NCI-H1048 (cell line): ENCODE measurements at places on chromosomes 1 and 21.

DNA sequence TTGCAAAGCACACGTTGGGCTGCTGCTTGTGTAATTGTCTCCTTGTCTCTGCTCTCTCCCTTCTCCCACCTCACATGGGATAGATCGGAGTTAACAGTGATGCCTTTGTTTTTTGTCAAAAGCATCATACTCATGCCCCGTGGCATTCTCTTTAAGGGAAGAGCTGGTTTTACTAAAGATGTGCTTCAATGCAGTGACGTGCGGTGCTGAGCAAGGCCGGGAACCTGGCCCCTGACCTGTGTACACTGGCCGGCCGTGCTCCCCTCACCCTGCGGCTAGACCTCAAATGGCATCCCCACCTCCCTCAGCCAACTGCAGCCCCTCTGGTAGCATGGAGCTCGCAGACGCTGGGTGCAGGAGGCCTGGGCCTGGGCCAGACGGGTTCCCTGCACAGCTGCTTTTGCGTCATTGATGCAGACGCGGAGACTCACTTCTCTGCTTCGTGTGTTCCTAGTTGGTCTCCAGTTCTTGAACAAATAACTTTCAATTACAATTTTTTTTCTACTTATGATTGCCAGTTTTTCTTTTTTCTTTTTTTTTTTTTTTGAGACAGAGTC lies 19.9 kb downstream of the AGPAT3 start:
- no peak for DNase-seq

DNA sequence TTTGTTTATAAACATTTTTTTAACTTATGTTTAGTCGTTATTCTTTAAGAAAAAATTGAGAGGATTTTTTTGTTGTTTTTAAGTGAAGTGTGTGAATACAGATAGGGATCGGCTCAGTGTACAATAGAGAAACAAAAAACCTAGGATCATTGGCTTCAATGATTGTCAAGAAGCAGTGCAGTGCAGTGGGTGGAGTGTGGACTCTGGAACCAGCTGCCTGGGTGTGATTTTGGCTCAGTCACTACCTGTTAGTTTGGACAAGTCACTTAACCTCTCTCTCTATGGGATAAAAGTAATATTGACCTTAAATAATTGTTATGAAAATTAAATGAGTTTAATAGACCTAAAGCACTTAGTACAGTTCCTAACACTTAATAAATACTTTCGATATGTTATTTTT lies 41.3 kb downstream of the SCCPDH start:
- no peak for DNase-seq

- peak; percentile 99 for DNase-seq
These were observed at the start of gene IER5 for GRCh38 chr1:181088079-181089016. IER5 (plus strand) TSS chr1:181088700; CDS start chr1:181088903, 203 bp downstream.

GRCh38 chr1:169945181-169945580 lies 51.5 kb upstream of the SCYL3 start:
- DNase-seq, result no peak

DNA sequence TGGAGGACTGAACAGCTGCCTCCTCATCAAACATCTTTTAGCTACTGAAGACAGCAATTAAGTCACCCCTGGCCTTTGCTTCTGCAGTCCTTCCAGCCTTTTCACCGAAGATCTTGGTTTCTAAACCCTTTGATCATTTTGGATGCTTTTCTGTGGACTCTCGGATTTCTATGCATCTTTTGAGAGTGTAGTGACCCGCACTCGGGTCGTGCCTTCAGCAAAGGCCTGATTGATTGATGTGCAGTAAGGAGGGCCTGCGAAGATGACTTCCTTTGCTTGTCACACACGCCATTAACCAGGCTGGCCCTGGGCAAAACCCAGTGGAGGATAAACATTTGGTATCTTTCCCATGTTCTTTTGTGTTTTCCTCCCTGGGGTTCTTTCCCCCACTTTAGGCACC lies 157.5 kb upstream of the CD34 start:
- no peak for DNase-seq

DNA sequence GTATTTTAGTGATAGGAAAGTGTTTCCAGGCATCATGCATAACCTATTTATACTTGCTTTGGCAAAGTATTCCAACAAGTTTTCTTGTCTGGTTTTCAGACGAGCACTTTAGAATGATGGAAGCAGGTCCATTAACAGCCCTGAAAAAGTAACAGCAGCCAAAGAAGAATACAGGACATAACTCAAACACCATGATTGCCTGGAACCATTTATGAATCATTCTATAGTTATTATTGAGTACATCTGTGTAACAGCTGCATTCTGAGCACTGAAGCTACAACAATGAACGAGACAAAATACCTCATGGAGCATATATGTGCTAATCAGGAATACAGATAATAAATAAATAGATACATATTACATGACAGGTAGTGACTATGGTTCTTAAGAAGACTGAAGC lies 12.6 kb downstream of the IL10RB start:
- DNase-seq, result no peak

DNA sequence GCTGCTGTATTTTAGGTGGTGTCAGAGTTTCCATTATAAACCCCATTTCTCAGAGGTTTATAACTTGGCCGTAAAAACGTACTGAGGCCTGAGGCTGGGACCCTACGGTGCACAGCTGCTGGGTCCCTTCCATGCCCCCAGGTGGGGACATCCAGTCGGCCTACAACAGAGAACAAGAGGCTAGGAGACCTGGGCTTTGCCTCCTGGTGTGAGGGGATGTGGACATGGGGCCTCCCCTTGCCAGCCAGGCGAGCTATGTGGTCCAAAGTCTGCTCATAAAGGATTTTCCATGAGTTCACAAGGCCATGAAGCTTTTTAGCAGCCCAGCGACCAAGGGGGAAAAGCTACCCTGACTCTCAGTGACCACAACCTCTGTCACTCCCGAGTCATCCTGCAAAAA lies 261.5 kb upstream of the VAMP3 start:
- no peak for DNase-seq

DNA sequence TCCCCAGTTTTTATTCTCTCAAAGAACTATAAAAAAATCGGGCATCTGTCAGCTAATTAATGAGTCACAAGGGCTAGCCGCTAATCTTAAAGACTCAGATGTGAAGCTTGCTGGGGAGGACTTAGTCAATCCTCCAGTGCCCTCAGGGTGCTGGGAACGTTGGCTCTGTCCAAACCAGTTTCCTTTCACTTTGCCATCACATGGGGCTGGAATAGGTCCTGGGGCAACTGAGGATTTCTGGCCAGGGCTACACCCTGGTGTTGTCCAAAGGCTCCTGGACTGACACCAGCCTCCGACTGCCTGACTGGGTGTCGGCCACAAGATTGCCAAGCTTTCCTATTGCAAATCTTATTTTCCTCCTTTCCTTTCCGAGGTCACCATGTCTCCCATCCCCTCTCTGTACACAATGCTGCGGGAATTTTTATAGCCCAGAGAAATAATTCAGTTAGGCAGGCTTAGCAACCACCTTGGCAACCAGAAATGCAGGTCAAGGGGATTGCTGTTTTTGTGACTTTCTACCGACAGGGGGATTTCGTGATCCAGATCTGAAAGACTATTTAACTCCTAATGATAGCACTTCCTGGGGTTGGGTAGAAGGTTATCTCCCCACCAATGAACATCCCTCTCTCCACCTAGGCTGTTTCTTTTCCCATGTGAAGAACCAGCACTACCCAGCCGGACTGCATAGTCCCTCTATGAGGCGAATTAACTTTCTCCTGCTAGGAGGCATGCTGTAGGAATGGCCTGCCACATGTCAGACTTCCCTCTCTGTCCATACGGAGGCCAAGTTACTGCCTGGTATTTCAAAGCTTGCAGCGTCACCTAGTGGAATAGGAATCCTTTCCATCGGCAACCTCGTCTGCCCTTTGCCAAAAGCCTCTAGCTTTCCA lies 29.9 kb upstream of the CTBS start:
- DNase-seq, result no peak

DNA sequence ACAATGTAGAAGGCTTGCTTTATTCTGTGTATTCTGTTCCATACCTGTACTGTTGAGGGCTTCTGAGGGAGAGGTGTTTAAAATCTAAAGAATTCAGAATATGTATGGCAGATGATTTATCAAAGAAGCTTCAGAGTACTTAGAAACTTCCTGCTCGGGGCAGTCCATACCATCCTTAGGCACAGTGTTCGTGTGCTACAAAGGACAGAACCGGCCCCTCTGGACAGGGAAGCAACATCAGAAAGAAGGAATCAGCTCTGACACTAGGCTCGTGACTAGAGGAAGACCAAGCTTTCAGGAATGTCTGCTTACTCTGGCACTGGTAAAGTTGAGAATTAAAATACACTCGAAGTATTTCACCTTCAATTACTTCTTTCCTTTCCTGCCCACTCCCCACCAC lies 14.1 kb downstream of the SELP start:
- DNase-seq, result no peak

DNA sequence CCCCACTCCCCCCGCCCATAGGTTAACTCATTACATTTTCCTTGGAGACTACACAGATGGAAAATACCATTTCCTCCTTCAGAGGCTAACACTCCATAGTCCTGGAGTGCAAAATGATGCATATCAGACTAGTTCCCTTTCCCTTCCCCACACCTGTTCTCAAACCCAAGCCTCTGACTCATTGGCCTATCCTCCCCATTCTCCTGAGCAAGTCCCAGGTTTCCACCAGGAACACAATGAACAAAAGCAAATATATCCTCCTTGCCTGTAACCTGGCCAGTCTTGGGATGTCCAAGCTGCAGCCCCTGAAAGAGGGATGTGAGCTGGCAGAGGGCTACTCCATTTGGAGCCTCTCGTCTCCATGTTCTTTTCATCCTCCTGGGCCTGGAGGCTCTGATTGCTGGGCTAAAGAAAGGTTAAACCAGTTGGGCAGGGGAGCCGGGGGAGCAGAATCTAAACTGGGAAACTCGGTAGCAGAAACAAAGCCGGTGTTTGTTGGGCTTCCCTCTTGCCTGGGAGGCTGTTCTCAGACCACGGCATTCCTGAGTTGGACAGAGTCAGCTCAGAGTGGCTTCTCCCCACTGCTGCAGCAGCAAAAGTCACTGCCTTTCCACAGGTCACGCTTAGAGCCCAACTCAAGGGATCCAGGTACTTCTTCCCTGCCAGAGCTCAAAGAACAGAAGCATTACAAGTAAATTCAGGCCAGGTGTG lies 13.9 kb downstream of the SSR2 start:
- DNase-seq, result no peak

DNA sequence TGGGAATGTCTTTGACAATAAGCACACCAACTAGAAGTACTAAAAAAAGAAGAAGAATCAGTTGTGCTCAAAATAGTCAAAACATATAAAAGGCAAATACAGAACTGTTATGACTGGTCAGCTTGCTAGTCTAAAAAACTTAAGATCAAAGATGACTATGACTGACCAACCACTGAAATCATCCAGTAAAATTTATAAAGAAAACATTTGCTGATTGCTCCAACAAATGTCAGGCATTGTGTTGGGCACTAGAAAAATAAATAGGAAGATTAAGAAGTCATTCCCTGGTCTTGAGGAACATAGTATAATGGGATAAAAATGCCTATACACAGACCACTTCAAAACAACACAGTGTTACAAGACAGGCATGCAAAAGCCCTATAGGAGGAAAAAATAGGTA lies 9.3 kb upstream of the ANGPTL3 start:
- no peak for DNase-seq

DNA sequence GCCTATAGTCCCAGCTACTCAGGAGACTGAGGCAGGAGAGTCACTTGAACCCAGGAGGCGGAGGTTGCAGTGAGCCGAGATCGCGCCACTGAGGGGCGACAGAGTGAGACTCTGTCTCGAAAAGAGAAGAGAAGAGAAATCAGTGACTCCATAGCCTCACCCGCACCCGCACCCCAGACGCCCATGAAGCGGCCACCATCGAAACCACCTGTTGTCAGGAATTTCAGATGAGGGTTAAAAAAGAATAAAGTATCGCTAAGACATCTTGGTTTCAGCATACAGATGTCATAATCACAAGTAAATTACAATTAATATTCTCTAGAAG lies 47.4 kb downstream of the NPHP4 start:
- no peak for DNase-seq
